ENCODE measurements at places on chromosomes 3 and 15.

DNA sequence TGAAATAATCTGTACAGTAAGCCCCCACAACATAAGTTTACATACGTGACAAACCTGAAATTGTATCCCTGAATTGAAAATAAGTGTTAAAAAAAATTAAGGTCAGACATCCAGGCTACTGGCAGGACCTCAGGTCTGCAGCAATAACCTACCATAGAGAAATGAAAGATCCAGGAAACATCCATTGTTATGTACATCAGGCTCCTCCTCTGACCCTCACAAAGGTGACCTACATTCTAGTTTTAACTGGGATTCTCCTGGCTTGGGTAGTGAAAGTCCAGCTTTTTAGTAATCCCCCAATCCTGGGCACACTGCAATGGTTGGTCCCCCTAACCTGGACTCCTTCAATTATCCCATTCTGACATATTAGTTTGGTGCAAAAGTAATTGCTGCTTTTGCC is 749.6 kb upstream of the LMCD1 start:
- DNase-seq, result no peak

DNA sequence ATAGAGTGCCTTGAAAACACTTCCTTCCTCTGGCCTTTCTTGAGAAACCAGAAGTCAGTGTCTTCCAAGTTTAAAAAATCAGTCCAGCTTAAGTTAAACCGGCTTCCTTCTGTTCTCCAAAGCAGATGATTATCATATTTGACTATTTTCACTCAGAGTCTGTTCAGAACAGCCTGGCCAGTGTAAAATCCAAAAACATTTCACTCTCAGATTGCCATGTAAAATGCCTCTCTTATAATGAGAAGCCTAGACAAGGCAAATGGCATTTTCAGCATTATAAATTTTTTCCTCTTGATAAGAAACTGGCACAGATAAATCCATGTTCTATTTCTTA is 193.5 kb downstream of the TNIK start:
- DNase-seq, result no peak

DNA sequence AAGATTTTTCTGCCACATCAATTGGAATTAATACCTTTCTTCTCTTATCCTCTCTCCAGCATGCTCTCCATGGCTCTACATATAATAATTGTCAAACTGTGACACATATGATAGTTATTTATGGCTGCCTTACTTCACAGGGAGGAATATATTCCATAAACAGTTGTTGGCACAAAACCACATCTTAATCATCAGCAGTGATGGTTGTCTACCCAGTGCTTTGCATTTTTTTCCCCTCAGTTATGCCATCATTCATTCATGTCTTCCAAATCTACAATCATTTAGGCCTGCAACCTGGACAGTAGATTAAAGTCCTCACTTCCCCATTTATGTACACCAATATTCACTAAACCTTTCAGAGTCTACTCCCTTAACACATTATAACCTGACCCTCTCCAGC is 107.7 kb downstream of the THRB start:
- peak; percentile 12 for DNase-seq

- no peak for DNase-seq
Measured at GRCh38 chr3:143830786-143831185, 17.5 kb downstream of the SLC9A9 start.

GRCh38 chr15:91099995-91100813 is at the start of gene SV2B:
Gene SV2B, plus strand, starts transcription at chr15:91100257. Its CDS starts 126,007 bp downstream, at chr15:91226264.
- no peak for DNase-seq

GRCh38 chr3:15512166-15512565 is 9.3 kb downstream of the COLQ start:
- DNase-seq, result no peak

GRCh38 chr3:76723366-76723765 is 316.5 kb upstream of the ROBO2 start:
- DNase-seq, result no peak

- DNase-seq, result peak; percentile 77
Measured at GRCh38 chr3:44712455-44713075, at the start of gene ZNF502. Gene ZNF502, plus strand, starts transcription at chr3:44712660. Its CDS starts 7,602 bp downstream, at chr3:44720262.

DNA sequence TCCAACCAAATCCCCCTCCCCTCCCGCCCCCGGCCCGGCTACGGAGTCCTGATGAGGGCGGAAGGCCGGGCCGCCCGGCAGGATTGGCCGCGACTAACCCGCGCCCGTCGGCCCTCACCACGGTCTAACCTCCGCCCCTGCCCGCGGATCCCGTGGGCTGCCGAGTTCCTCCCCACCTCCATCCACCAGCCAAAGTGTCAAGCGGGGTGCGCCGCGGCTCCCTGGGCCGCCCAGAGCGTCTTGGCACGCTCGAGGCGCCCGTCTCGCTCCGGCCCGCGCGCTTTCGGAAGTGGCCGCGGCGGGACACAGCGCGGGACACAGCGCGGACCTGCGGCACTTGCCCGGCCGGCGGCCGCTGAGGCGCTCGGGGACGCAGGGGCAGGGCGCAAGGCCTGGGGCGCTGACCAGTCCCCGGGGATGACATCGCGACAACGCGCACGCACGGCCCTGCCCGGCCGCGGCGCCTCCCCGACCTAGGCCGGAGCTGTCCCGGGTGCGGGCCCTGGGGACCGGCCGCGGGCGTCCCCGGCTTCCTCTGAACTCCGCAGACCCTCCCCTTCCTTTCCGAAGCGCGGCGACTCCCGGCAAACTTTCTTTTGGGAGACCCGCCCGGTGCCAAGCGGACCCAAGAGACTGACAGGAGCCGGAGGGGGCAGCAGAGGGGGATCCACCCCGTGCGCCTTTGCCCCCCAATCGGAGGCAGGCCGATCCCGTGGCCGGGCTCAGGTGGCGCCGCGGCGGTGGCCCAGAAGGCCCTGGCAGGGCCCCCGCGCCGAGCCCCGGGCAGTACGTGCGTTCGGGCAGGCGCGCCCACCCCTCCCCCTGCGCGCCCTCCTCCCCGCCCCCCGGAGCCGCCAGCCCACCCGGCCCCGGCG is 112.8 kb upstream of the ICE2 start:
- DNase-seq, result no peak

- peak; percentile 20 for DNase-seq
Measured at GRCh38 chr15:35852818-35853624, 307.1 kb upstream of the DPH6 start.

GRCh38 chr3:87727783-87728182 is 331.0 kb downstream of the CGGBP1 start:
- DNase-seq, result no peak

DNA sequence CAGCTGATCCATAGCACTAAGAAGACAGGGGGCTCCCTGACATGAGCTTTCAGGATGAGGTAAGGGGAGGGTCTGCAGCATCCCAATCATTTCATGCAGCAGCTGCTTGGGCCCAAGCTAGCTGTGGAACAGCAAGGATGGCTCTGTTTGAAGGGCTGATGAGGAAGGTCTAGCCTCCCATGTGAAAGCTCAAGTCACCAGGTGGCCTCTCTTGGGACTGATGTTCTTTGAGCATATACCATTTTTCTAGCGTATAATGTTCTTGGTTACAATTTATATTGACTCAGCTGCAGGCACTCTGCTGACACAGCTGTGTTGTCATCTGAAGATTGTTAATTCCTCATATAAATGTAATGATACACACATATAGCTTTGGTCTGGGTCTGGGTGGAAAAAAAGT is 87.0 kb downstream of the CD200R1L start:
- no peak for DNase-seq

- DNase-seq, result no peak
Measured at GRCh38 chr3:140285380-140285779, 350.4 kb downstream of the CLSTN2 start.

GRCh38 chr3:66362541-66362941 is 138.3 kb downstream of the LRIG1 start:
- peak; percentile 41 for DNase-seq

GRCh38 chr3:47347217-47347801 is 33.5 kb upstream of the PTPN23 start:
- DNase-seq, result peak; percentile 62

DNA sequence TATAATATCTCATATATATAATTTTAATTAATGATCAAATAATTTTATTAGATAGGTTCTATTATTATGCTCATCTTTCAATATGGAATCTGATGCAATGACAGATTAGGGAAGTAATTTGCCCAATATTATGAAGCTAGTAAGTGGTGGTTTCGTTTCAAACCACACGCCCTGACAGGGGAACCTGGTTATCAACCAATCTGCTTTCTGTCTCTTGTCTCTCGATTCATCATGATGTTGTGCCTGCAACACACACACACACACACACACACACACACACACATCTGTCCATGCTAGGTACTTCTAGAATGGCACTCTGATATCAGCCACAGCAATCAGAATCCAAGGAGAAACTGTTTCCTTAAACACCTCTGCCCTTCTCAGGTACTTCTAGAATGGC is 128.4 kb downstream of the ZBBX start:
- no peak for DNase-seq

DNA sequence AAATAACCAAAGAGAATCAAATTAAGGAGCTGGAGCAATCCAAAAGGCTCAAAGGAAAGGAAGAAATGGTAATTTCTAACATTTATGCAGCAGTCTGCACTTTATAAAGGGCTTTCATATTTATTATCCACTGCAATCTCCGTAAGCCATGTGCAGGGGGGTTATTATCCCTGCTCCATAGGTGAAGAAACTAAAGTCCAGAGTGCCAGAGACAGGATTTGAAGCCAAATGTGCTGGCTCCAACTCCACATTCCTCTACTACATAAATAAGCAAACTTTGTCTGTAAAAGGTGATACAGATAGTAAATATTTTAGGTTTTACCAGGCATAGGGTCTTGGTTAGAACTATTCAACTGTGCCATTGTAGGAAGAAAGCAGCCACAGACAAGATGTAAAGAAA is 221.4 kb downstream of the MINAR1 start:
- DNase-seq, result no peak

DNA sequence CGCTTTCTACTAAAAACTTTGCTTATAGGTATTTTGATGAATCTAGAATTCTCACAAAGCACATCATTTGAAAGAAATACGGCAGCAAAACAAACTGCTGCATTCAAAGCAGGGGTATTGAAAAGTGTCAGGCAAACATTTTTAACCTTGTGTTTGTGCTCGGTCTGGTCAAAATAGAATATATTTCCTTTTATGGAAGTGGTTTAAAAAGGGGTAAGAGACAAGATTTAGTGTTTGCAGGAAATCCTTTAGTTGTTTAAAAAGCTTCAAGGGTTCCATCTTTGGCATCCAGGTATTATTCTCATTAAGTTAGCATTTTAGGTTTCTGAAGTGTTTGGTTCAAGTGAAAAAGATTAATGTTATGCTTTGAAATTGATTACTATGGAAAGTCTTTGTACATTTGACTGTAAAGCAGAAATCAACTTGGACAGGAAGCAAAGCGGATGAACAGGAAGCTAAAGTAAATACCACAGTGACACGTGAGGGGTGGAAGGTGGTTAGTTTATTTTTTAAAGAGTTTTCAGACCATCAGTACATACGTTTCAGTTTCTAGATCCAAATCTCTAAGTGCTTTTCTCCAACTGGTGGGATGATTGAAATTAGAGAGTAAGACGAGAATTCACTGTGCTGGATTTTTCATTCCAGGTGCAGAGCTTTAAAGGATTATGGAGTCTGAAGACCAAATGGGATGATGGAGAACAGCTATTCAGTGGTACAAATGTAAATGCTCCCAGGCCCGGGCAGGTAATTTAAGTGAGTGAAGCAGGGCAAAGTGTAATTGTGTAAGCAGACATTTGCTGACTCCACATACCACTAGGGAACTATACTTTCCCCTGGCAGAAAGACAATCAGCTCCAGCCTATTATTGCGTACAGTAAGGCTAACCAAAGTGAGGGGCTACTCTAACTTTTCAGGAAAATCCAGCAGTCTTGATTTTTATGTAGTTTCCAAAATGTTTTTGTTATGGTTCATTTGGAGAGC is 341.8 kb upstream of the TBL1XR1 start:
- DNase-seq, result no peak

DNA sequence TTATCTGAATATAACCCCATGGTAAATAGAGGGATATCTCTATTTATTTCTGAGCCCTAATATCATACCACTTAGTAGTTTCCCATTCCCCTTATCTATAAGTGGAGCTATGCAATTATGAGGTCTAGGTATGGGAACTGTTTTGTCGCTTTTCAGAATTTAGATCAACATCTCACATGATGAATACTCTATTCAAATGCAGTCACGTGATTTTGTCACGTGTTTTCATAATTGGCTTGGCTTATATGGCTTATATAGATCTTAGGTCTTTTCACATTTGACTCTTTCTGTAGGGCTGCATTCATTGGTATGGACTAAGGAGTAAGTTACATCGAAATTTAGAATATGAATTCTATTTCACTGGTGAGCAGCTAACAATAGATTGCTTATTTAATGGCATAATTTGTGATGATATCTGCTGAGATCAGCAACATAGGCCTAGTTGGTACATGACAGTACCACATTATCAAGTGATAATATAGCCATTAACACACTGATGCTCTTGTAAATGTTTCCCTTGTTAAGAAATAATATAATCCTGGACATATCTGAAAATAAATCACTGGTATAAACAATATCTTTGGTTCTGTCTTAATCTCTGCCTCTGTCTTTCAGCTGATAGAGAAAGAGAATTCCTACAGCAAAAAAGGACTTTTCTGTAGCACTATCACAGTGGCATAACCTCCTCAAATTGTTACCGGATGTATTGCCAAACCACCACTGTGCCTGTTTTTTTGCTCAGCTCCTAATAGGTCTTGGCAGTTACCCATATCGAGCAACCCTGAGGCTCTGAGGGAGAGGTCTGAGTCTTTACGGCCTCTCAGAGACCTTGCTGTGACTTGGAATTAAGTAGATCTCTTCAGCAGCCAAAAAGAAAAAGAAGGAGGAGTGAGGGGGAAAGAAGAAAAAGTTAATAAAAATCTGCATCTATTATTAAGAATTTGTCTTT is 357.1 kb downstream of the ZPLD1 start:
- peak; percentile 26 for DNase-seq

DNA sequence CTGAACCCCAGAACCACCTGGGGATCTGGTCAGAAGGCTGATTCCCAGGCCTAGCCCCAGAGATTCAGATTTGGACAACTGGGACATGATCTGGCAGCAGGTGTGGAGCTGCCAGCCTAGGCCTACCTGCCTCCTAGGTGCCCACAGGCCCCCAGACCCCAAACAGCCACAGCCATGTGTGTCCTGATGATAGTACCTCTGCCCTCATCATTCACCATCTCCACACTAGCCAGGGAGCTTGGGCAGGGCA is 34.7 kb downstream of the HMCES start:
- DNase-seq, result no peak

- no peak for DNase-seq
Measured at GRCh38 chr3:119352034-119352609, 57.9 kb downstream of the ARHGAP31 start.

GRCh38 chr3:8565376-8565775 is 63.8 kb downstream of the LMCD1 start:
- no peak for DNase-seq

GRCh38 chr15:98324341-98324970 is 323.9 kb upstream of the IGF1R start:
- DNase-seq, result no peak

DNA sequence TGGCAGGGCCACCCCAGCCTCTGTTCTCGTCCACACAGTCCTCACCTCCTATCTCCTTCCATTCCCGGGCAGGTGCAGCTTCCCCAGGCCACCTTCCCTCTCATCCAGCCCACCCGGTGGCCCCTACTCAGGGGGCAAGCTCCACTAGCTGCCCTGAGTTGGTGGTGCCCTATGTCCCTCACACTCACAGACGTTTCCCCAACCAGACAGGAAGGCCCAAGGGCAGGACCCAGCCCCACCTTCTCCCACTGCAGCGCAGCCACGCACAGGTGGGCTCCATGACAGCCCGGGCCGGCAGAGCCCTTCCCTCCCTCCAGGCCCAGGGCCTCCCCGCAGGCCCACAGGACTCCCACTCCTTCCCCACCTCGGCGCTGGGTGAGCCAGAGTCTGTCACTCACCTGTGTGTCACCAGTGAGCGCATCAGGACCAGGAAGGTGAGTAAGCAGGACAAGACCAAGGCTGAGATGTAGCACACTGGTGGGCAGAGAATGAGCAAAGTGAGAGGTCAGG is 11.1 kb downstream of the ISLR start:
- DNase-seq, result no peak

All from fibroblast of skin of left quadriceps (primary cell).